ENCODE measurements at places on chromosomes 1 and 21. TPM values are rescaled to one million over a fixed set of nuclear protein-coding genes. Genes with fewer than 3 reads are reported as not detected.
A peak's percentile ranks its signal among the peaks of the same experiment; 100 is the strongest.

DNA sequence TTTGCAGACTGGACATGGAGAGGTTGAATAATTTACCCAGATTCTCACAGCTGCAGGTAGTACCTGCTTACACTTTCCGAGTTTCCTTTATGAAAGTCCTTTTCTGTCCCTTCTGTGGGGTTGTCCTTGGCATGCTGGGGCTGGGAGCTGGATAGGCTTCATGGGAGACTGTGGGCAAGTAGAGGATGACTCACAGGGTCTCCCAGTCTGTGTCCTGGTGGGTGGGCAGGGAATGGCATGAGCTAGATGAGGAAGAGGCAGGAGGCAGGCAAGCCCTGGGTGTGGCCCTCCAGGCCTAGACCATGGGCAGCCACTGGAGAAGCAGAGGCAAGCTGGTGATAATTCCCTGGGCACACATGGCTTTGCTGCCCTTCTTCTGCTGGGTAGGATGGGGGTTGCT is 80.6 kb downstream of the NAV1 start:
- no peak overlapping the region for H3K4me3 ChIP-seq
- H3K36me3 ChIP-seq, result no peaks in the 10 kb centered on the region
- no peak for DNase-seq
- no peaks in the 10 kb centered on the region for H3K27me3 ChIP-seq
- no peak overlapping the region for H3K27ac ChIP-seq
- no peaks in the 10 kb centered on the region for H3K4me1 ChIP-seq

GRCh38 chr1:54510715-54511270 is 37.2 kb upstream of the ACOT11 start:
- H3K4me1 ChIP-seq, result no peaks in the 10 kb centered on the region
- H3K4me3 ChIP-seq, result no peak overlapping the region
- H3K27me3 ChIP-seq, result no peaks in the 10 kb centered on the region
- H3K27ac ChIP-seq, result no peak overlapping the region

DNA sequence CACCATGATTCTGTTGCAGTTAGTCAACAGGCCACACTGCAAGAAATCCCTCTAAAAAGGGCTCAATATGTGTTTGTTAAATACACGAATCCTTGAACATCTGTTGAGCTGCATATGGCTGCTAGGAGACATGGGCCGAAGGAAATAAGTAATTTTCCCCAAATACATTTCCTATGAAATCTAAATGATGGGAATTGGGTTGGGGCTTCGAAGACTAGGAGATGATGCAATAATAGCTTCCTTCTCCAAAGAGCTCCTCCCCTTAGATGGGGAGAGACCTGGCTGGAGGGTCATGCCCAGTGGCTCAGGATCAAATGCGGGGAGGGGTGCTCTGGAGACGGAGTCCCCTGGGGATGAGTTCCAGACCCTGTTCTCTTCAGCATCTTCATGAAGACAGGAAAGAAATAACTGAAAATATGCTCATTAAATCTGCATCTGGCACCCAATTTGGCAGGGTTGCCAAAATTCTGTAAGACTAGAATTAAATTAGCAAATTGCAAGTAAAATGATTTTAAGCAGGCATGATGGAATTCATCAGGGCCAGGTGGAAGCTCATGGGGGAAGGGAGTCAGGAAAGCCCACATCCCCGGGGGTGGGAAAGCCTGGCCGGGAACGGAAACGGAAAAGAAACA is 165.0 kb upstream of the EDN2 start:
- no peaks in the 10 kb centered on the region for H3K27me3 ChIP-seq
- no peaks in the 10 kb centered on the region for H3K36me3 ChIP-seq
- peaks cover 3% of the 10 kb centered on the region for H3K4me1 ChIP-seq
- no peak overlapping the region for H3K27ac ChIP-seq
- no peak overlapping the region for H3K4me3 ChIP-seq

- peak overlapping the region; percentile 72 for H3K27ac ChIP-seq
- H3K27me3 ChIP-seq, result no peaks in the 10 kb centered on the region
- peak; percentile 59 for DNase-seq
- H3K4me1 ChIP-seq, result peaks cover 14% of the 10 kb centered on the region
Observed at GRCh38 chr1:247332215-247332622, 552 bp upstream of the ZNF496 start.

DNA sequence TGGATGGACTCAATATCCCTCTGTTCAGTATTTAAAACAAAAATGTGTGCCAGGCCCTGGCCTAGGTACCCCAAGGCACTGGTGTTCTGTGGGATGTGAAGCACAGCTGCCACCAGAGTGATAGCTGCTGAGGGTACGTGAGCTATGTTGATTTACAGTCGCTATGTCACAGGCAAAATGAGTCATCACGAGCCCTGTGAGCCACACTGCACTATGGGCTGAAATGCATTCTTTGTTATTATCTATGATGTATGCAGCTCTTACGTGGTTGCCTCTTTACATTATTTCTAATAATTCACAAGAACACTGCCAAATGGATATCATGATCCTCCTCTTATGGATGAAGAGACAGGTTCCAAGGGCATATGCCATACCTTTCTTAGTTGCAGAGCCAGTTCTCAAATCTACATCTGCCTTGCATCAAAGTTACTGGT is 2.1 kb downstream of the TEX38 start:
- H3K27ac ChIP-seq, result no peak overlapping the region
- no peak for DNase-seq
- H3K36me3 ChIP-seq, result peaks cover 12% of the 10 kb centered on the region

DNA sequence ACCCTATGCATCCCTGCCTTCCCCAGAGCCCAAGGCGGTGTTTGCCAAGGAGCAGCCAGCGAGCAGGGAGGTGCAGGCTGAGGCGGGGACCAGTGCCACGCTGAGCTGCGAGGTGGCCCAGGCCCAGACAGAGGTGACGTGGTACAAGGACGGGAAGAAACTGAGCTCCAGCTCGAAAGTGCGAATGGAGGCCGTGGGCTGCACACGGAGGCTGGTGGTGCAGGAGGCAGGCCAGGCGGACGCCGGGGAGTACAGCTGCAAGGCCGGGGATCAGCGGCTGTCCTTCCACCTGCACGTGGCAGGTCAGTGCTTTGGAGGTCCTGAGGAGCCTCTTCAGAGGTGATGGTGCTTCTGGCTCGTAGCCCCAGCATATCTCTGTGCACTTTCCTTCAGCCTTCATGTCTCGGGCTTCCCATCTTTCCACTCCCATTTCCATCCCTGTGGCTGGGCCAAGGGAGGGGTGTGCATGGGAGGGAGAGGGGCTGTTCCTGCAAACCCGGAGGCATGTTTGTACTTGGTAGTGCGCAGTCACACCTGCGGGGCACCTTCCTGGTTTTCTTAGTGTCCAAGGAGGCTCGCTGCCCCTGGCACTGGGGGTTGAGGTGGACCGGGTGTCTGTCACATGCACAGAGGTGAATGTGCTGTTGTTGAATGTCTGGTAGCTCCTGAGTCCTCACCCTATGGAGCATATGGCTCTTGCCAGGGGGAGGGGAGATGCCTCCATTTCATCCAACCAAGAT is 56.4 kb downstream of the OBSCN start:
- peaks cover 2% of the 10 kb centered on the region for H3K36me3 ChIP-seq
- no peaks in the 10 kb centered on the region for H3K27me3 ChIP-seq
- DNase-seq, result no peak
- no peaks in the 10 kb centered on the region for H3K4me1 ChIP-seq

GRCh38 chr1:52641307-52641706 is 8.3 kb downstream of the SHISAL2A start:
- no peaks in the 10 kb centered on the region for H3K36me3 ChIP-seq
- H3K4me1 ChIP-seq, result peaks cover 52% of the 10 kb centered on the region
- no peak overlapping the region for H3K4me3 ChIP-seq
- no peak overlapping the region for H3K27ac ChIP-seq
- H3K27me3 ChIP-seq, result no peaks in the 10 kb centered on the region

DNA sequence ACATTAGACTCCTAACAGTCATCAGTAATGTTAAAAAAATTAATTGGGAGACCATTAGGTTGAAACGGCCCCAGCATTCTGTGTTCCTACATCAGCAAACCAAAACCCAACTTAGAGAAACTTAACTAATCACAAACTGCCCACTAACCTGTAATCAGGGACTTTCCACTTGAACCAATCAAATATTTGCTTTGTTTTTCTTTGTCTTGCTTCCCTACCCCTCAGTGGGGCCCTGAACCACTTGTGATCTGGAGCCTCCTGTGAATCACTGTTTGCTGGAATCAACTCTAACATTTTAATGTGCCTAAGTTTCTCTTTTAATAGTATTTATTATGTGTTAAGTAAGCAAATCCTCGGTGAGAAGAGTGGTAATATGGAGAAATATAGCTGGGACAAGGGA is 64.0 kb downstream of the ABCA4 start:
- H3K36me3 ChIP-seq, result no peaks in the 10 kb centered on the region
- no peak for DNase-seq
- H3K4me3 ChIP-seq, result no peak overlapping the region
- H3K4me1 ChIP-seq, result no peaks in the 10 kb centered on the region
- H3K27ac ChIP-seq, result no peak overlapping the region
- no peaks in the 10 kb centered on the region for H3K27me3 ChIP-seq

- H3K27ac ChIP-seq, result no peak overlapping the region
- no peak overlapping the region for H3K4me3 ChIP-seq
- no peak for DNase-seq
- peaks cover 1% of the 10 kb centered on the region for H3K4me1 ChIP-seq
- H3K36me3 ChIP-seq, result no peaks in the 10 kb centered on the region
- H3K27me3 ChIP-seq, result no peaks in the 10 kb centered on the region
Observed at GRCh38 chr1:156172696-156173470, 19.5 kb downstream of the SEMA4A start.

DNA sequence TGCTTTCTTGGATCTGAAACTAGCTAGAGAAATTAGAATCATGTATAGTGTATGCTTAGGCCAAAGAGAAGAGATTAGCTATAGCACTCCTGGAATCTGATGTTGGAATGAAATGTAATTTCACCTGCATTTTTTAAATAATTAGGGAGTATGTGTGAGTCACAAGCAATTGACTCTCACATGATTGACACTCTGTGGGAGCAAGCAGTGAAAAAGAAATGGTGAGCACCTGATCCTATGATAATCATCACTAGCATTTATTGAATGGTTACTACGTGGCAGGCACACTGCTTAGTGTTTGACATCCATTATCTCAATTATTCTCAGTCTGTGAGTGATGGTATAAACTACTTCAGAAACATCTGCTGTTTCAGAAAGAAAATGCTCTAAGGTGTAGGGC is 176.6 kb downstream of the NRIP1 start:
- no peaks in the 10 kb centered on the region for H3K36me3 ChIP-seq
- H3K27me3 ChIP-seq, result no peaks in the 10 kb centered on the region
- no peak overlapping the region for H3K27ac ChIP-seq
- H3K4me3 ChIP-seq, result no peak overlapping the region
- DNase-seq, result no peak

- peak; percentile 35 for DNase-seq
- H3K4me3 ChIP-seq, result no peak overlapping the region
- H3K36me3 ChIP-seq, result peaks cover 9% of the 10 kb centered on the region
Observed at GRCh38 chr1:42747125-42747524, 7.1 kb upstream of the CLDN19 start.

DNA sequence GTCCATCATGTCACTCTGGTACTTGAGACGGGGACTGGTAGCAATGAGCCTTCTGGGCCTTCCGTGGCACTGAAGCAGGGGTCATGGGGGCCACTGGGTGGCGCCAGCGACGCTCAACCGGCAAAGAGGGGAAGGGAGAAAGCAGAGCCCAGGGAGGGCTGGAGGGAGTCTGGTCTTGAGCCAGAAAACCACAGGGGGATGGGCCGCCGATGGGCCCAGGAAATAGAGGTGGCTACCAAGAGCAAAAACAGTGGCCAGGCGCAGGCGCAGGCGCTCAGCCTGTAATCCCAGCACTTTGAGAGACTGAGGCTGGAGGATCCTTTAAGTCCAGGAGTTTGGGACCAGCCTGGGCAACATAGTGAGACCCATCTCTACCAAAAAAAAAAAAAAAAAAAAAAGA is 21.8 kb downstream of the EXOC8 start:
- H3K4me1 ChIP-seq, result no peaks in the 10 kb centered on the region
- no peak overlapping the region for H3K27ac ChIP-seq
- DNase-seq, result no peak
- no peak overlapping the region for H3K4me3 ChIP-seq
- no peaks in the 10 kb centered on the region for H3K27me3 ChIP-seq

- DNase-seq, result no peak
- H3K4me1 ChIP-seq, result no peaks in the 10 kb centered on the region
- no peaks in the 10 kb centered on the region for H3K27me3 ChIP-seq
- H3K4me3 ChIP-seq, result no peak overlapping the region
Observed at GRCh38 chr1:63533931-63534330, 10.6 kb downstream of the EFCAB7 start.

DNA sequence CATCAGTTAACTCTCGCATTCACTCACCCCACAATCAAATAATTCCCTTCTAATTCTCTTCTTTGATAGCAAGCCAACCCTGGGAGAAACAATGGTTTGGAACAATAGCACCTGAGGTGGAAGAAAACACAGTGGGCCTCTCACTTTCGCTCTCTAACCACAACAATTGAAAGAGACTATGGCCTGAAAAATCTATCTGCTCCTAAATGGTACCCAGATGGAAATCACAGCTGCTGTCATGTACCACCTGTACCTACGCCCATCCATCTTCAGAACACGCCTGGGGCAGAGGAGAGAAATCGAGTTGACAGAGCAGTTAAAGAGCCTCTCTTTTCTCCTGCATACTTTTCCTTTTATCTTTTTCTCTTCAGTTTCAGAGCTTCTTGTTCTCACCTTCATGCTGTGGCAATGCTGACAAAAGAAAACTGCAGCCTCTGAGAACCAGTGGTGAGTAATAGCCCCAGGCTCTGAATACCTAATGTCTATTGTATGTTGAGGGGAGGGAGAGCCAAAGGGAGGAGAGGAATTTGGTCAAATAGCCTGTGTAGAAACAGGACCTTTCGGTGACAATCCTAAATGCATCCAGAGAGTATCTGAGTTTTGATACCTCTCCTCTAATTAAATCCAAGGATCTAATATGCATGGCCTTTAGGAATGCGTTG is 57.7 kb downstream of the ZC3H11B start:
- no peaks in the 10 kb centered on the region for H3K27me3 ChIP-seq
- no peak overlapping the region for H3K4me3 ChIP-seq
- H3K36me3 ChIP-seq, result no peaks in the 10 kb centered on the region
- no peaks in the 10 kb centered on the region for H3K4me1 ChIP-seq
- no peak overlapping the region for H3K27ac ChIP-seq

GRCh38 chr1:183887826-183888819 is 83.2 kb downstream of the RGL1 start:
- H3K36me3 ChIP-seq, result no peaks in the 10 kb centered on the region
- peak overlapping the region; percentile 43 for H3K4me3 ChIP-seq
- DNase-seq, result peak; percentile 46
- H3K27me3 ChIP-seq, result no peaks in the 10 kb centered on the region
- peaks cover 10% of the 10 kb centered on the region for H3K4me1 ChIP-seq

GRCh38 chr1:179424610-179425009 is 58.8 kb downstream of the AXDND1 start:
- no peaks in the 10 kb centered on the region for H3K4me1 ChIP-seq
- H3K36me3 ChIP-seq, result no peaks in the 10 kb centered on the region
- DNase-seq, result no peak
- no peak overlapping the region for H3K4me3 ChIP-seq

GRCh38 chr21:16797966-16798365 is 714.9 kb upstream of the CXADR start:
- H3K27me3 ChIP-seq, result no peaks in the 10 kb centered on the region
- no peaks in the 10 kb centered on the region for H3K4me1 ChIP-seq
- no peak overlapping the region for H3K27ac ChIP-seq
- DNase-seq, result no peak
- no peaks in the 10 kb centered on the region for H3K36me3 ChIP-seq
- H3K4me3 ChIP-seq, result no peak overlapping the region

Gene GPR37L1
- not detected for total RNA-seq

Gene NBPF6
- total RNA-seq, result not detected

Gene WNT2B
- total RNA-seq, result 0.64 TPM

Gene ELAPOR1
- total RNA-seq, result 12.3 TPM

Gene S100A7A
- not detected for total RNA-seq

Gene NPPB
- total RNA-seq, result not detected

Gene ANKRD35
- total RNA-seq, result not detected

Gene UTP25
- 6.8 TPM for total RNA-seq

Gene PROX1
- not detected for total RNA-seq
